IPS DF 19.7 (cell line): ENCODE measurements at places on chromosomes 3 and 15.

DNA sequence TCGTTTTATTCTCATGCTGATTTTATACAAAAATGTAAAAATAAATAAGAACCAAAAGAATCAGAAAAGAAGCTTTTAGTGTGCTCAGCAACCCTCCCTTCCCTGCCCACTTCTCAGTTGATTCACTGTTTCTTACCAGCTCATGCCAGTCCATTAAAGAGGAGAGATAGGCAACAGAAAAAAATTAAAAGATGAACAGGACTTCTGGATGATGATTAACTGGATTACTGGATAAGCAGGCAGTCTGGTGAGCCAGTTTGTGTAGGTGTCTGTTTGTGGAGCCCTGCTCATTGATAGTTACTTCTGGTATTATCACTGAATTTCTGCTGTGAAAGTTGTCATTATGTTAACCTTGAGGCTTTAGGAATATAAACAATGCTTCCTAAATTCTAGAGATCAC, 15.1 kb upstream of the GPR171 start:
- no peak for DNase-seq

- no peak for DNase-seq
Measured at GRCh38 chr3:42345811-42346210, 64.6 kb downstream of the LYZL4 start.

GRCh38 chr3:73521734-73522336, 102.9 kb downstream of the PDZRN3 start:
- no peak for DNase-seq

GRCh38 chr15:87365186-87365585, 891.4 kb downstream of the NTRK3 start:
- no peak for DNase-seq

DNA sequence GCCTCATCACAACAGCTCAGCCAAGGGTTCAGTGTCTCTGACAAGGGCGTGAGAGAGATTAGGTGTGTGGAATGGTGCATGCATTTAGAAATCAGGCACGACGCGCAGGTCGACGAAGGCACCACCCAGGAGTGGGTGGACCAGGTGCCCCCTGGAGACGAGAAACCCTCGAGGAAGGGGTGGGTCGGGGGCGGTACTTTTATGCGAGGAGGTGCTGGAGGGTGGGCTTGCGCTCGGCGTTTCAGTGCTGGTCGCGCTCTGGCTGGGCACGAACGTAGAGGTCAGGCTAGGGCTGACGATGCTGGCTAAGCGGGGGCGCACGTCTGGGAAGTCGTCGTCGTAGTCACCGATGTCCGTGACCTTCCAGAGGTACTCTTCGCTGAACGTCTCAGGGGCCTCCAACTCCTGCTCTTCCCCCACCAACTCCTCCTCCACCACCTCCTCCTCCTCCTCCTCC, 393 bp downstream of the ERICH6 start:
- no peak for DNase-seq

DNA sequence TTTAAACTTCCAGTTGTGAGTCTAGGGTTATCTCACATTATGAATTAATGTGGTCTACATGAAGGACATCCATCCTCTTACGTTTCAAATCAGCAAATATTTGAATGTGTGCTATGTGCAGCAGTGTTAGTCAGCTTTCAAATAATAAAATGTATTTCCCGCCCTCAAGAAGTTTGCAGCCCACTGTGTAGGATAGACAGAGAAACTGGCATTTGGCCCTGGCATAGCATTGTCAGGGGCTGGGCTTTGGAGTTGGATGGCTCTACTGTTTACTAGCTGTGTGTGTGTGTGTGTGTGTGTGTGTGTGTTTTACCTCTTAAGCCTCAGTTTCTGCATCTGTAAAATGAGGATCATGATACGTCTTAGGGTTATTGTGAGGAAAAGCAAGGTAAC, 400.5 kb upstream of the C2CD4B start:
- DNase-seq = no peak

DNA sequence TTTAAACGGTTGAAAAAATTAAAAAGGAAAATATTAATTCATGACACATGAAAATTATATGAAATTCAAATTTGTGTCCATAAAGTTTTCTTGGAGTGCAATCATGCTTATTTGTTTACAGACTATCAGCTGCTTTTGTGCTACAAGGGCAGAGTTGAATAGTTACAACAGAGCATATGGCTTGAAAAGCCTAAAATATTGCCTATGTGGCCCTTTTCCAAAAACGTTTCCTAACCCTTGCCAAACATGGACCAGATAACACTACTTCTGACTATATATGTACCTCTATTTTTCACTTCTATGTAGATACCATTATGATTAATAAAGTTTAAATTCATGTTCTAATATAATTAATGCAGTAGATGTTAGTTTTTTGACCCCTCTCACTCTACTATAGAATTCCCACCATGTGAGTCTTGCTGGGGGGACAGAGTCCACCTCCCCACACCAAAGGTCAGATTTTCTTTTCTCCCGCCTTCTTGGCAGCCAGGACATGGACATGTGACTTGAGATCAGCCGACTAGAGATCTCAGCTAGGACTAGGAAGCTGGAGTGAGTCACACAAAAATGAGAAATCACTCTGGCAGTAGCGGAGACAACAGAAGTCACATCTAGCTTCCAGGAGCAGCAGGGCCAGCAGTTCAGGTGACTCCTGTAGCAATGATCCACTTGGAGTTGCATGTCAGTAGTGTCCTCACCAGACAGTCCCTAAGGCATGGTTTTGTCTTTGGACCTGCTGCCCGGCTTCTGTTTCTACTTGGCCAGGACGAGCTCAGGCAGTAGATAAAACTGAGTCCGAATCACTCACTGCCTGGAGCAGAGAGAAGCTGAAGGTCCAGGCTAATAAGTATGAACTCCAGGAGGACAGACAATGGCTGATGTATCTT, 22.4 kb downstream of the CIAO2A start:
- no peak for DNase-seq

- DNase-seq = no peak
Measured at GRCh38 chr3:189267981-189268613, 96.3 kb downstream of the TPRG1 start.

DNA sequence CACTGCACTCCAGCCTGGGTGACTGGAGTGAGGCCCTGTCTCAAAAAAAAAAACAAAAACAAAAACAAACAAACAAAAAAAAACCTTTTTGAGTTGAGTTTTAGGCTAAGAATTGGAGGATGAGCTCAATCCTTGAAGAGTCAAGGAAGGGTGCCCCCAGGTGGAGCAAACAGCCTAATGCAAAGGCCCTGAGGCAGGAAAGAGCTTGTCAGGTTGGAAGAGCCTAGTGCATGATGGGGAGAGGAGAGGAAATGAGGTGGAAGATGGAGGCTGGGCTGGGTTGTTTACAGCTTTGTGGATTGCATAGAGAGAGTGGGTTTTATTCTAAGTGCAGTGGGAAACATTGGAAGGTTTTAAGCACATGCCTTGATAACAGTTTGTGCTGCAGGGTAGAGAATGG, 2.1 kb upstream of the SNX22 start:
- DNase-seq = no peak

DNA sequence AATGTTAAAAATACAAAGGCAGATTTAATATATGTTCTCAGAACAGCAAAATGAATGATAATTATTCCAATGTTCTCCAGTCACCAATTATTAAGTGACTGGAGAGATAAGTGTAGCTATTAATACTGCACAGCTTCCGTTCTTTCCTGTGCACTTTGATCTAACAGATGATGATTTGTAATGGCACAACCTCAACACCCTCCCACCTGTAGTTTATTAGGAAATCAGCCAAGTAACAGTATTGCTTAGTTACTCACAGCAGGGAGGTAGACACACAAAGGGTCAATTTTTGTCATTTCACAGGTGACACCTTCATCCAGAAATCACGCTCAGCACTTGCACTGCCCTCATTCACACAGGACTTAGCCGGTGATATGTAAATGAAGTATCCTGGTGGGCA, 688.1 kb downstream of the EPHA3 start:
- DNase-seq = no peak

DNA sequence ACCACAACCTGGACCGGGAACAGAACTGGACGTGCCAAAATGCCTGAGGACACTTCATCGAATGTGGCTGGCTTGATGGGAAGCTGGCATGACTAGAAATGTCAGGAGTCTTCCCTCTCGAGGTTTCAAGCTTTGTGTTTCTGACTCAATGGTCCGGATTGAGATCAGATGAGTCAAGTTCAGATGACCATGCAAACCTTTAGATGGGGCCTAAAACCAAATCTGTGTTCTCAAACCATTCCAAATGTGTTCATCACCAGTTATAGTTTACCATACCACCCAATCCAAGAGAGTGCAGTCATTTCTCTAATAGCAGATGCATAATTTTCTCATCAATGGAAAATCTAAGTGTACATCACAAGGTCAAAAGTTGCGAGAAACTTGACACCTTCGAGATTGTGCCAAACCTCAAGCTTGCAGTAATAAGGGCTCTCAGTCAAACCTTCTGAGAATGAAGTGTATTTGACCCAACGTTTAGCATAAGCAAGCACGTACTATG, 369.1 kb downstream of the RORA start:
- no peak for DNase-seq

DNA sequence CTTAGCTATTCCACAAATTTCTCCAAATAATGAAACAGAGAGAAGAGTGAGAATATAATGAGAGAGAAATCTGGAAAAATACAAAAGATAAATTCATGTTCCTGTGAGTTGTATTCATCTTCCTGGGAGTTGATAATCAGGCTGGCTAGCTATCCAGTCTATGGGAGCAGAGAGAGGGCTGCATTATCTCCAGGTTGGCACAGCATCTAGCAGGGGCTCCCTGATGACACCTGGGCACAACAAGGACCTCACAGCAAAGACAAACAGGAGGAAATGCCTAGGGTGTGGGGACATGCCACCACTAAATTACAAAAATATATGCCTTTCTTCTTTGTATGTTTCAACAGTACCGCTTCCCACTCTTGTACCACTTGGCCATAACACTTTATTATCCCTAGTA, 1.9 kb downstream of the EHD4 start:
- no peak for DNase-seq

DNA sequence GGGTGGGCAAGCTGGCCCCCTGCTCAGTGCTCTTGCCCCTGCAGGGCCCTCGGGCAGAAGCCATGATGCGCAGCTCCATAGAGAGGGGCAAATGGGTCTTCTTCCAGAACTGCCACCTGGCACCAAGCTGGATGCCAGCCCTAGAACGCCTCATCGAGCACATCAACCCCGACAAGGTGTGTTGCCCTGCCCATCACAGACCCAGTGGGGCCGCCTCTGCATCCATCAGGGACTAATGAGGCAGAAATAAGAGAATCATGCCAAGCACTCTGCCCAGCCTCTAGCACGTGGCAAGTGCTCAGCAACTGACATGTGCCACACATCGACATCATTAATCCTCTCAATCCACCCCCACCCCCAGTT, 49.4 kb downstream of the SEMA3G start:
- no peak for DNase-seq

DNA sequence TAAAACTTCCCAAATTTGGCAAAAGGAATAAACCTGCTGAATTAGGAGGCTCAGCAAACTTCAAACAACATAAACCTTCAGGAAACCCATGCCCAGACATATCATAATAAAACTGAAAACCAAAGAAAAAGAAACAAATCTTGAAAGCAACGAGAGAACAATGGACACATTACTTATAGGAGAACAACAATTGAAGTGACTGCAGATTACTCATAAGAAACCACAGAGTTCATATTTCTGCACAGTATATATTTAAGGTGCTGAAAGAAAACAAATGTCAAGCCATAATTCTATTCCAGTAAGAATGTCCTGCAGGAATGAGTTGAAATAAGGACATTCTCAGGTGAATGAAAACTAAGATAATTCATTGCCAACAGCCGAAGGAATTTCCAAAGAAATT, 80.8 kb upstream of the PROK2 start:
- no peak for DNase-seq

- DNase-seq = no peak
Measured at GRCh38 chr3:138401834-138402233, 32.6 kb upstream of the ESYT3 start.

DNA sequence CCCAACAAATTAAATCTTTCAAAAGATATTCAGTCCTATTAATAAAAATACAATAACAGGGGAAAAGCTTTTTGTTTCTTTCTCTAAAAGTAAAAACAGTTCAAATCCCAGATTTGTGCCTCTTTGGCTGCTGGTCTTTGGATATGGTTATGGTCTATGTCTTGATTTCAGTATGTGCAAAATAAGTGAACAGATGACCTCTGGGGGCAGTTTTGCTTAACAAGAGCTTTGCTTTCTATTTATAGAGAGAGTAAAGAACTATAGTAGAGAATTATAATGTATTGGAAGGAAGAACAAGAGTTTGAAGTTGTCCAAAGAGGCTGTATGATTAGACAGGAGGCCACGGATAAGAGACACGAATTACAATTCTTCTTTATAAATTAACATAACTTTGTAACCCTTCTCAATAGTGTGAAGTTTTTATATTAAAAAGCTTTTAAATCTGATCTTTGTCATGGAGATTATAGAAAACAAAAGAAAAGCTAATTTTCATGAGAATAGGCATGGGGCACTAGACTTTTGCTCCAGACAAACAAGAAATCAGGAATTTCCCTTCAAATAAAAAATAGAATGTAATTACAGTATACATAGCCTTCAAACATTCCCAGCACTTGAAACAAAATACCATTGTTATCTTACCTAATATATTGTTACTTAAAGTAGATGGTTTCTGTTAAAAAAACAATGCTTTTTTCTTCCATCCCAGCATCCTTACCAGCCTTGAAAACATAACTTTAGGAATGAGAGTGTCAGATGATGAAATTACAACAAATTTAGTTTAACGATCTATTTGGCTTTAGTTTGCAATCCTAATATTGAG, 432.7 kb upstream of the ARHGEF26 start:
- DNase-seq = no peak
